ENCODE measurements at places on chromosomes 2 and 18.

DNA sequence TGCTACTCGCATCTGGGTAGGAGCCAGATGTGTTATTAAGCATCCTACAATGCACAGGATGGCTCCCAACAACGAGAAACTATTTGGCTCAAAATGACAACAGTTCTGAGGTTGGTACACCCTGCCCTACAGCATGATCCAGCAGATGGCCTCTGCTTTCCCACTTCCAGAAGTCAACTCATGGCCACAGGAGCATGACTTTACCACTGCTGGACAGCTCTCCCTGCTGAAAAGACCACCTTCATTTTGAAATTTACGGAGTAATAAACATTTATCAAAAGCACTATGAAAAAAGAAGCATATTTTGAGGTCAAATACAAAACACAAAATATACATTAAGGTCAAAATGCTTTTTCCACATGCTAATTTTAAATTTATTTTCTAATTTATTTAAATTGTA is 13.7 kb downstream of the NXPH2 start:
- no peak for DNase-seq

GRCh38 chr2:75222527-75222926 is 23.2 kb upstream of the TACR1 start:
- DNase-seq: no peak

DNA sequence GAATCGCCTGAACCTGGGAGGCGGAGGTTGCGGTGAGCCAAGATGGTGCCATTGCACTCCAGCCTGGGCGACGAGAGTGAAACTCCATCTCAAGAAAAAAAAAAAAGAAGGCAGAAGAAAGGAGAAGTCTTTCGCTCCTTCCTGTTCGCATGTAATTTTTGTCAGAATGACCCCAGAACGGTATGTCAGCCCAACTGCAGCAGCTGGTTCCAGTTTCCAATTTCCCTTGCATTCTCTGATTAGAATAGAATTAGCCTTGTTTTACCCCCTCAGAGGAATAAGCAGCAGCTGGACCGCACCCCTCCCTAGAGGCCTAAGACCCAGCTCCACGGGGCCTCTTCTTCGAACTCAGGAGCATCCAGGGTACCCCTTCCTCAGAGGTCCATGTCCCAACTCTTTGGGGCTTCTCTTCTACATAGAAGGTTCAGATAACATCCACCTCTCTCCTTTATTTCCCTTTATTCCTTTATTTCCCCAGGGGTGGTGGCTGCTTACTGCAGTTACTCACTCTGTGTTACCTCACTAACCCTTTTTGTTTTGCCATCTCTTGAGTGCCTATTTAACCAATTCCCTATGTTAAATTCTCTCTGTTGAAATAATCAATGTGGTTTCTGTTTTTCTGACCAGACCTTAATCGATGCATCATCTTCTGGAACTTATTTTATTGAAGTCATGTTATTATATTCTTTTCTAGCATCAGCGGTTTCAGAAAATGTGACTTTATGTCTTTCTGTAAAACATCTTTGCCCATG is 7.2 kb upstream of the PUM2 start:
- no peak for DNase-seq

DNA sequence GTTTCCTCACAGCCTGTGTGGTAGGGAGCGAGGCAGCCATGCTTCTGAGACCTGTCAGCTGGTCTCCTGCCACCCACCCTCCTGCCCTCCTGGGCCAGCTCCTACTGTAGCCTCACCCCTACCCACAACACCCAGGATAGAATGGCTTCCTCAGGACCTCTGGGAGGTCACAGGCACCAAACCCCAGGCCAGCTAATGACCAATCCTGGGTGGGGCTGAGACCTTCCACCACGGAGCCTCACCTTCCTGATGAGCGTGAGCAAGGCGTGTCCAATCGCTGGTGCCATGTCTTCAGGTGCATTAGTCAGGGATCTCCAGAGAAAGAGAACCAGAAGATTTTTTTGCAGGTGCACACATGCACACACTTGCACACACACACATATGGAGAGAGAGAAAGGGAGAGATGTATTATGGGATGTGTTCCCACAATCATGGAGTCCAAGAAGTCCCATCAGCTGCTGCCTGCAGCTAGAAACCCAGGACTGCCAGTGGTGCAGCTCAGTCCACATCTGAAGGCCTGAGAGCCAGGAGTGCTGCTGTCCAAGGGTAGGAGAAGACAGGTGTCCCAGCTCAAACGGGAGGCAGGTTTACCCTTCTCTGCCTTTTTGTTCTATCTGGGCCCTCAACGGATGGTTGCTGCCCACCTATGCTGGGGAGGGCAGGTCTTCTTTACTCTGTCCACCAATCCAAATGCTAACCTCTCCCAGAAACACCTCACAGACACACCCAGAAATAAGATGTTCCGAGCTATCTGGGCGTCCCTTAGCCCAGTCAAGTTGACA is 70.4 kb upstream of the HDAC4 start:
- DNase-seq: no peak

DNA sequence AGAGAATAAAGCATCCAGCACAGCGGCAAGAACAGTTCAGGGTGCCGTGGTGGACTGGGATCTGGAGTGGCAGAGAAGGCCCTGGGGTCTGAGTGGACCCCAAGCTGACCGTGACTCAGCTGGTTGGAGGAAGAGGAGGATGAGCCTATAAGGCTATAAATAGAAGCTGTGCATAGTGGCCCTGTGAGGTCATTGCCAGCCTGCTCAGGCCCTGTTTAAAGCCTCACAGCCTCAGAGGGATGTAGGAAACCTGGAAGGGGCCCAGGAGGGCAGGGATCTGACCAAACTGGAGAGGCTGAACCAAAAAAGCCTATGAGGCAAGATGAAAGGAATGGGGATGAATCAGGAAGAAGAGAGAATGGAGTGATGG is 11.3 kb upstream of the DES start:
- no peak for DNase-seq

GRCh38 chr2:231781798-231782726 is 980 bp upstream of the PDE6D start:
- DNase-seq: peak; percentile 71

All from hematopoietic multipotent progenitor cell treated with erythropoietin and hydrocortisone succinate and interleukin-3 and kit ligand, for 8 days (in vitro differentiated cells).